Right atrium auricular region (tissue), 2 donors: ENCODE measurements at places on chromosomes 2 and 18. TPM values are rescaled to one million over a fixed set of nuclear protein-coding genes. Genes with fewer than 3 reads are reported as not detected.

DNA sequence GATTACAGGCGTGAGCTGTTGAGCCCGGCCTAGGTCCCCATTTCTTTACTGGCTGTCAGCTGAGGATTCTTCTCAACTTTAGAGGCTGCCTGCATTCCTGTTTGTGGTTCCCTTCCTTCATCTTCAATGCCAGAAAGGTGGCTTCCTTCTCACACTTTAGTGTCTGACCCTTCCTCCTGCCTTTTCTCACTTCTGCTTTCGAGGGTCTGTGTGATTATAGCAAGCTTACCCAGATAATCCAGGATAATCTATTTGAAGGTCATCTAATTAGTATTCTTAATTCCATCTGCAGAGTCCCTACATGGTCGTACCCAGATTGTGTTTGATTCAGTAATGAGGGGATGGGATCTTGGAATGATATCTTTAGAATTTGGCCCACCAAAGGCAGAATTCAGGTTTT, 157.4 kb downstream of the TANC1 start:
- no peak for DNase-seq

DNA sequence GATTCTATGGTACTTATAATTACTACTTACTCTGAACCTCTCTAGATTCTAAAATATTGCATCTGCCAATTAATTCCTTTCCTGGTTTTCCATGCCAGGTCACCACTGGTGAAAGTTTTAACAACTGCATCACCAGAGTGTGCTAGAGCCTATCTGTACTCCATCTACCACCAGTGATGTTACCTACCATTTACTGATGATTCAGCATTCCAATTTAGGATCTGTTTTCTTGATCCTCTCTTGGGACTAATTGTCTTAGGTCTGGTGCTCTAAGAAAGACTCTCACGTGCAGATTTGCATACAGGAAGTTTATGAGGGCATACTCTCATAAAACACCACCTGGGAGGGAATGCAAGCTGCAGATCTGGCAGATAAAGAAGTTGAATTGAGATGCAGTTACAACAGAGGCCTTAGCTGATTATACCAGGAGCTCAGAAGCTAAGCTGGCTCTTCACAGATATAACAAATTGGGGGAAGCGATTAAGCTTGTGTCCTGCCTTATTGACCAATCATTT, 347.6 kb upstream of the VRK2 start:
- DNase-seq, result no peak

GRCh38 chr2:85394261-85394681, 15.9 kb downstream of the CAPG start:
- no peak for DNase-seq

DNA sequence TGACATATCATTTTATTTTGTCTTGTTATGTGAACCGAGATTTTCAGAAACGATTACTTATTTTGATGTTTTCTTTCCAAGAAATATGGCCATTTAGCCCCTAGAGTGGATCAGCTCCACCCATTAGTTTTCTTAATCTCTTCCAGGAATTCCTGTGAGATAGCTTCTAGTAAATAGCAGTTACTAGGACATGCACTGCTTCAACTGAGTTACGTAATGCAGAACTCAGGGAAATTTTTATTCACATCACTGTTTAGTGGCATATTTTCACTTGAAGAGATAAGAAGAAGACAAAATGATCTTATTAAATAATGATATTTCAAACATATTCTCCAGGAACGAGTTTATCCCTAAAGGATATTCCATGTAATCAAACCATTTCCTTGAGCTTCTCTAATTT, 573.5 kb upstream of the CNTNAP5 start:
- no peak for DNase-seq

DNA sequence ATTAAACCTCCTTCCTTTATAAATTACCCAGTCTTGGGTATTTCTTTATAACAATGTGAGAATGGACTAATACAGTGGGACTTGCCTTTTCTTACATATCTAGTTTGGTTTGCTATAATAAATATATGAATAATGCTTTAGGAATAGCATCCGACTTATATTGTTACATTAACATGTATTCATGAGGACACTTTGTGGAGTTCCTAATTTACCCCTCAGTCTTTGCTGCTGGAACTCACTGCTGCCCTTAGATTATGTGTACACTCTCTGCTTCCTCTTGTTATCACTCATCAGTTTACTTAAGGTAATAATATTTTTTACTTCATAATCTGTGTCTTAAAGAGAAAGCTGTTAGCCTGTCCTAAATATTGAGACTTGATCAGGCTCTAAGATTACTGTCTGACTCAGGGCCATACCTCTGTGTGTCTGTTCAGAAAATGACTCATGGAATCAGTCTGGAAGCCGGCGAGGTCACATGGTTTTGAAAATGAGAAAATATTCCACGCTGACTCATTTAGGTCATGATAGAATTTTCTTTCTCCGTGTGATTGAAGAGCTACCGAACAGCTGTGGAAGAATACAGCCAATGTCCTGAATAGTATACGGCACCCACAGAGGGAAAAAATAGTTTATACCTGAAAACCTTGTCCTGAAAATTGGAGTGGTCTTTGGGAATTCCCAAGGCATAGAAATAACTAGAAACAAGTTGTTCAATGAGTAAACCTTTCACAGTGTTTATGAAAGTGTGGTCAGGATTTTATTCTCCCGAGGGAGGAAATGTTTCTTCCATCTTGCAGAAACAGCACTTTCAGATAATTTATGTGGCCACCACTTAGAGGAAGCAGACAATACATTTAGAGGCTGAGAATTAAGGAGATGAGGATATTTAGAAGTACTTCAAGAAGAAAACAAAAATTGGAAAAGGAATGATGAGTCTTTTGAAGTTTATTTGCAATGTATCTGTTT, 156.4 kb downstream of the DSEL start:
- peak; percentile 87 for DNase-seq

- DNase-seq, result no peak
Measured at GRCh38 chr2:230960026-230960425, 35.0 kb upstream of the GPR55 start.

DNA sequence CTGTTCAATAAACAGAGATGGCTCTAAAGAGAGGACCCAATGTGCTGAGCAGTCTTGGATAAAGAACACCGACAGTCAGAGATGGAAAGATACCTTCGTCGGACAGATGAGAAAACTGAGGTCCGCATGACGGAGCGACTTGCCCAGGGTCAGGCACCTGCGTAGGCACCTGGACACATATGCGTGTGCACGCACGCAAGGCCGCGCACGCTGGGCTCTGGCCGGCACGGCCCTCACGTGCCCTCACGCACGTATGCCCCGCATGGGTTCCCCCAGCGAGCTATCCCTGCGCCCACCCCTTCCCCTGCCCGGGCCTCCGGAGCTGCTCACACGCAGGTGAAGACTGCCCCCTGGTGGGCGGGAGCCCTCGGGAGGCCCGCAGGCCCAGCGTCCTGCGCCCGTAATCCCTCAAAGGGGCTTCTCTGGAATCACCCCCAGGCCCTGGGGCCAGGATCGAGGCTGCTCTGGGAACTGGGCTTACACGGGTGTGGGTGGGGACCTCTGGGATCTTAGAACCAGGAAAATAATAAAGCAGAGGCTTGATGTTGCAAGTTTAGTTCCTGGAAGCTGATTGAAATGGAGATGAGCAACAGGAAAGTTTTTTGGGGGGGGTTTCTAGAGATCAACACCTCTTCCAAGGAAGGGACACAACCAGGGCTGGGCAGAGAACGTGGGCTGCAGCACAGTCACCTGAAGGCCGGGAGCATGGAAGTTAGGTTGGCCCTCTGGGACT, 246.3 kb downstream of the TNS1 start:
- no peak for DNase-seq

- no peak for DNase-seq
Measured at GRCh38 chr2:173881886-173882285, 83.3 kb downstream of the SP3 start.

DNA sequence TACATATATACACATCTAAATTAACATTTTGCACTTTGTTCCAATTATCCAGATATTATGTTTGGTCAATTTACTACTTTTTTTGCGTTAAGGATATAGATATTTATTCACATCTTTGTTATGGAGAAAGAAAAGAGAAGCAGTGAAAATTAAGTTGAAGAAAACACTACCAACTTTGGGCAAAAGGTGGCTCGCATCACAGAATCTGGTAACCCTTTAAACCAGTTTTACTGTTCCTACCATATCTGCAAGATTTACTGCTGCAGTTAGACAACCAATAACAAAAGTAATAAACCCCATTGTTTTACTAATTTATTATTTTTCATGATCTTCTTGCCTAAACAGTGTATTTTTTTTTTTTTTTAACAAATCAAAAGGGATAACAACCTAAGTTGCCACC, 53.6 kb downstream of the SMAD2 start:
- DNase-seq, result no peak

DNA sequence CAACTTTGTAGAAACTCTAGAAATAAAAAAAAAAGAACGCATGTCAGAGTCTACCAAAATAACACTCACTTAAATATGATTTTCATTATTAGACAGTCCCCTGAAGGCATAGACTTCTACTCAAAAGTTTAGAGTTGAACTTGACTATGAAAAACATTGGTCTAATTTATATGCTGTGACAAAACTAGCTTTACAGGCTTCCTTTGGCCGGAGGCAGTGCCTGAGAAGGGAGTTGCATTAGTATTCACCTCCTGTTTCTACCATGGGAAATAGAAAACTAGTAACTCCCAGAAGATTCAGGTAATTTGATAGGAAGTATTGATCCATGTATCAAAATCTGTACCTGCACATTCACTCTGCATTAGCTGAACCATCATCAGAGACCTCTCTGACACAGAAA, 163.4 kb upstream of the NOSTRIN start:
- DNase-seq, result no peak

DNA sequence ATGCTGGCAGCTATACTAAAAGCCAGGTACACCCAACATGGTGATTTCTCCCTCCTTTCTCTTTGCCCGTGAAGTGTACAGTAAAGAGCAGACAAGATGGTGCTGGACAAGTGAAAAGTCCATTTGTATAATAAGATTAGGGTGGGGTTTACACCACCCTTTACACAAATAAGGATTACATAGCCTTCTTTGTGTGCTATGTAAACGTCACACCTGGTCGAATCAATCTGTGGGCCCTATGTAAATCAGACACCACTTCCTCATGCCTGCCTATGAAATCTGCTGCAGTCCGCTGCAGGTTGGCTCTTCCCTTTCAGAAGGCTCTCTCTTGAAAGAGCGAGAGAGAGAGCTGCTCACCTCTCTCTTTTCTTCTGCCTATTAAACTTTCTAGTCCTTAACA, 1054.3 kb upstream of the SLC39A10 start:
- no peak for DNase-seq

DNA sequence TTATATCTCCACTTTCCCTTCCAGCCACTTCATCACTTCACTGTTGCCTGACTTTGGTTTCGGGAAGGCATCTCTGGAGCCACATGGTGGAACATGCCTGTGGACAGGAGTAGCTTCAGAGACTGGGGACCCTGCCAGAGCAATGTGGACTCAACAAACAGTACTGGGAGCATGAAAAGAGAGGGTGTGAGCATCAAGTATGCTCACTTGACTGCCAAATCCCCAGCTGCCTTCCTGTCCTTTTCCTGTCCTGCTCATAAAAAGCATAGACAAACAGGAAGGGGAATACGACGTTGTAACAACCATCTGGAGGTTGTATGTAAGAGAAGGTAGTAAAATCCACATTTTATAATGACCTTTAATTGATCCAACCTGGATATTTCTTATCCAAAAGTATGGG, 61.3 kb upstream of the CSRNP3 start:
- DNase-seq, result no peak

DNA sequence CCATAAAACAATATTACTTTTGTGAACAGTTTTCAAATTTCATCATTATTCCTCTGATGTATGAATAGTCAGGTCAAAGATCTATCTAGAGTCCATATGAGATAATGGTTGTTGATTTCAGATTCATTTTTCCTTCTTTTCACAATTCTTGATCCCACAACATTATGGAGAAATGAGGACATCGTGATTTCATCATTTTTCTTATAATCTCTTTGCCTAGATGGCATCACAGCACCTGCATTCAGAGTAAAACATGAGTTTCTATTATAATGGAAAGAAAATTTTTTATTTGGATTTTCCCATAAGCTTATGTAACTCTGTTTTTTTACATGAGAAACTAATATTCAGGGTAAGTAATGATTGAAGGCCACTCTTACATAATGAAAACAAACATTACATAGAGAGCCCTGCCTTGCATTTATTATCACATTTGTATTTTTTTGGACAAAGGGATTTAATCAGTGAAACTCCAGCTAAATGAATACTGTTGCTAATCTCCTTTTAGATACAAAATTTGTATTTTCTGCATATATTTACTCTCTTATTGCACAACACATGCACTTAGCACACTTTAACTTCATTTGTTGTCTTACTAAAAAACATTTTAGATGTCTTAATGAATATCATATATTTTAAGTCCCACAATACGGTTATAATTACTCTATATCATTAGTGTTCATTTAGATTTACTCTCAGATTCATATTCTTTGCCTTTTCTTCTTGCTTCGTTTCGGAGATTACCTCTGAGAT, 188.4 kb upstream of the KYNU start:
- no peak for DNase-seq

DNA sequence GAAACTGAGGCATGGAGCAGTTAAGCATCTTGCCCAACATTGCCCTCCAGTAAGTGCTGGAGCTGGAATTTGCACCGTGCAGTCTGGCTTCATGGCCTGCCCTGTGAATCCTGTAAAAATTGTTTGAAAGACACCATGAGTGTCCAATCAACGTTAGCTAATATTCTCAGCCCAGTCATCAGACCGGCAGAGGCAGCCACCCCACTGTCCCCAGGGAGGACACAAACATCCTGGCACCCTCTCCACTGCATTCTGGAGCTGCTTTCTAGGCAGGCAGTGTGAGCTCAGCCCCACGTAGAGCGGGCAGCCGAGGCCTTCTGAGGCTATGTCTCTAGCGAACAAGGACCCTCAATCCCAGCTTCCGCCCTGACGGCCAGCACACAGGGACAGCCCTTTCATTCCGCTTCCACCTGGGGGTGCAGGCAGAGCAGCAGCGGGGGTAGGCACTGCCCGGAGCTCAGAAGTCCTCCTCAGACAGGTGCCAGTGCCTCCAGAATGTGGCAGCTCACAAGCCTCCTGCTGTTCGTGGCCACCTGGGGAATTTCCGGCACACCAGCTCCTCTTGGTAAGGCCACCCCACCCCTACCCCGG, 1.3 kb downstream of the PROC start:
- DNase-seq, result no peak

DNA sequence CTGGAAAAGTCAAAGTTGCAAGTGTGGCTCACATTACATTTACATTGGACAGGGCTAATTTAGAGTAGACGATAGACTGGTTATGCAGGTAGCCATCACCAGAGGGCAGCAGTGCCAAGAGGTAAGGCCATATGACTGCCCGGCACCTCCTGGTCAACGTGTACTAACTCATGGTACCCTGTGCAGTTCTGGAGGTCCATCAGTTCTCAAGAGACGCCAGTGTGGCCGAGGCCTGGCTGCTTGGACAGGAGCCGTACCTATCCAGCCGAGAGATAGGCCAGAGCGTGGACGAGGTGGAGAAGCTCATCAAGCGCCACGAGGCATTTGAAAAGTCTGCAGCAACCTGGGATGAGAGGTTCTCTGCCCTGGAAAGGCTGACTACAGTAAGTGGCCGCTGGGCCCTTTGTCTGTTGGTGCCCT, 65.8 kb upstream of the EML6 start:
- no peak for DNase-seq

The CCDC121 gene
- total RNA-seq, result 4.2 TPM

The CYTIP gene
- 3.3 TPM for total RNA-seq

The PROC gene
- not detected for total RNA-seq

The WNT10A gene
- 0.90 TPM for total RNA-seq

The NCKAP1 gene
- 113 TPM for total RNA-seq

The PRSS56 gene
- not detected for total RNA-seq

The PPP1R1C gene
- total RNA-seq, result 5.4 TPM

The KATNAL2 gene
- total RNA-seq, result 2.2 TPM

The FKBP7 gene
- total RNA-seq, result 10.8 TPM
